HCT116 (cell line): ENCODE measurements at places on chromosomes 7 and 10.

DNA sequence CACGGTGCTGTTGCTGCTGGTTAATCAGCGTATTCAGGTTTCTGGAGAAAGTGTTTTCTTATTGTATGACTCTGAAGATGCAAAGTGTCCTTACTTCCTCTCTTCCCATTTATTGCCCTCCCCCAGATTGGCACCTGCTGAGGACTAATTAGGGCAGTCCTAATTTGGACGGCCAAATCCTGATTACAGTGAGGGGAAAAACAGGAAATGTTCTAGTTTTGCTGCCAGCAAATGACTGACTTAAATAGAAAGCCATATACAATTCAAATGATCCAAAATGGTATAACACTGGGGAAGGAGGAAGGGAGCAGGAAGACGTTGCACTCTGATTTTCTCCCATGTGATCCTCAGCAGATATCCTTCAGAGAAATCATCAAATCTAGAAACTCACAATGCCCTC is 222.4 kb upstream of the LRGUK start:
- DNase-seq, result no peak
- H3K27me3 ChIP-seq, result no peaks in the 10 kb centered on the region
- no peaks in the 10 kb centered on the region for H3K36me3 ChIP-seq
- no peak overlapping the region for H3K27ac ChIP-seq
- H3K4me1 ChIP-seq, result no peaks in the 10 kb centered on the region
- H3K4me3 ChIP-seq, result no peak overlapping the region

DNA sequence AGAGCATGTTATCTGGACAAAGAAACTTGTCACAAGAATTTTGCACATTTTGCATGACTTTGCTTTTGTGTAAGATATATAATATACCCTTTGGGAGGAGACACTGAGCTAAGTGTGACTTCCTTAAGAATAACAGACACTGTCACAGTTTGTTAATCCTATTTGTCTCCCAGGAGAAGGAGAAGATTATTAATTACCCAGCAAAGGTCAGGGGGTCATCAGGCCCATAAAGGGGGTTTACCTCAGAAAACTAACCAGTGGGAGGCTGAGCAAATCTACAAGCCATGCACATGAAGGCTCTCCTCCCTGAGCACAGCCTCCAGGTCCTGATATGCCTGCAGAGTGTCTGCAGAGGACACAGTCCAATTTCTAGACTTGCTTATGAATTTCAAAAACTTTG is 10.1 kb upstream of the MET start:
- no peak overlapping the region for H3K27ac ChIP-seq
- no peaks in the 10 kb centered on the region for H3K4me1 ChIP-seq
- no peaks in the 10 kb centered on the region for H3K27me3 ChIP-seq
- H3K4me3 ChIP-seq, result no peak overlapping the region

DNA sequence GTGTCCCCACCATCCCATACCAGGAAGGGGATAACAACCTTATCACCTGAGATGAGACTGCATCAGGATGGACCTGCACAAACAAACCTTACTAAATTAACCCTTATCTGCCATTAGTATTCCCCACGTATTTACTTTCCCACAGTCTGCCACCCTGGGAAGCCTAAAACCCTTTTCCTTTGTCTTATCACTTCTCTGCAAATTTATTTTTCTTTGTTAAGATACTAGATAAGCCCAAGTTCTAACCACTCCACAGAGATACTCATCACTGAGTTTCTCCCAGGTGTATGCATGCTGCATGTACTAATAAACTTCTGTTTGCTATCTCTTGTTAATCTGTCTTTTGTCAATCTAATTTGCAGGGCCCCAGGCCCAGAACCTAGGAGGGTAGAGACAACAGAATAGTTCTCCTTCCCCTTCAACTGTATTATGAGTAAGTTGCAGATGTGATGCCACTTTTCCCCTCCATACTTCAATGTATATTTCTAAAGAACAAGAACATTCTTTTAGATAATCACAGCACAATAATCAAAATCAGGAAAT is 66.0 kb downstream of the ELMO1 start:
- no peak for DNase-seq
- no peak overlapping the region for H3K27ac ChIP-seq
- no peak overlapping the region for H3K4me3 ChIP-seq
- H3K36me3 ChIP-seq, result no peaks in the 10 kb centered on the region

GRCh38 chr7:28536259-28536658 is 123.9 kb downstream of the CREB5 start:
- H3K4me1 ChIP-seq, result no peaks in the 10 kb centered on the region
- H3K27ac ChIP-seq, result no peak overlapping the region
- H3K36me3 ChIP-seq, result no peaks in the 10 kb centered on the region
- peak; percentile 23 for DNase-seq
- H3K4me3 ChIP-seq, result no peak overlapping the region

DNA sequence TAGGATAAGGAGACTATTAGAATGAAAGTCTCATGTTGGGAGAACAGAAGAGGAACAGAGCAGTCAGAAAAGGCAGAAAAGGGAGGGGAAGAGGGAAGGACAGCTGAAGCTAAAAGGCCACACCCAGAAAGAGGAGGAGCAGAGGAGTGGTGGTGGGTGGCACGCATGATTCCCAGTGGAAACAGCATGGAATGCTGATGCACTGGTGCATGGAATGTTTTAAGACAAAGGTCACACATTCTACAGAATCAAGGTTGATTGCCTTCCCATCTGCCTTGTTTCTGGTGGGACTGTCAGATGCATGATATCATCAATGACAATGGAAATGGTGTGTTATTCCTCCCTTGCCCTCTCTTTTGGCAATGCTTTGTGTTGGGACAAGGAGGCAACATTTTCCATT is 285.4 kb upstream of the MKI67 start:
- no peak overlapping the region for H3K27ac ChIP-seq
- H3K36me3 ChIP-seq, result no peaks in the 10 kb centered on the region
- DNase-seq, result no peak
- no peaks in the 10 kb centered on the region for H3K4me1 ChIP-seq
- no peak overlapping the region for H3K4me3 ChIP-seq

GRCh38 chr7:118846977-118847376 is 622.5 kb downstream of the ANKRD7 start:
- H3K4me1 ChIP-seq, result no peaks in the 10 kb centered on the region
- H3K36me3 ChIP-seq, result no peaks in the 10 kb centered on the region
- H3K27me3 ChIP-seq, result no peaks in the 10 kb centered on the region

- H3K27me3 ChIP-seq, result 0 out of 2 replicates have a peak, but pooled peaks cover 3% of the 10 kb centered on the region
- peaks cover 18% of the 10 kb centered on the region for H3K4me1 ChIP-seq
- H3K4me3 ChIP-seq, result no peak overlapping the region
- H3K36me3 ChIP-seq, result no peaks in the 10 kb centered on the region
- DNase-seq, result no peak
- no peak overlapping the region for H3K27ac ChIP-seq
These were observed 133.9 kb downstream of the ANLN start for GRCh38 chr7:36523371-36524101.

DNA sequence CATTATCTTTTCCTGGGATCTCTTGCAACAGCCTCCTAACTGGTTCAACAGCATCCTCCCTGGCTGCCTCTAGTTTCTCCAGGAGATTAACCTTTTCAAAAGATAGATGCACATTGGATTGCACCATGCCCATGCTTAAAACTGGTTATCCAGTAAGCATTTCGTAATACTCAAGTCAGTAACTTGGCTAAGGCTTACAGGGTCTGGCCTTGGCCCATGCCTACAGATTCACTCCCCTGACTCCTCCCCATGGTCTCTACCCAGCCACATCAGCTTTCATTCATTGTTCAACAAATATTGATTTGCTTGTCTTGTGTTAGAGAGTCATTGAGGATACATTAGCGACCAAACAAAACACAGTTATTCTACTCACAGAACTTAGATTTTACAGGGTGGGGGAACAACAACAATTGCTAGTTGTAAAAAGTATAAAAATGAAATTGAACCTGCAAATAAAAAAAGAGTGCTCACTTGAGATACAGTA is 1.8 kb upstream of the KIF20B start:
- peaks cover 30% of the 10 kb centered on the region for H3K4me1 ChIP-seq
- H3K27me3 ChIP-seq, result no peaks in the 10 kb centered on the region
- no peaks in the 10 kb centered on the region for H3K36me3 ChIP-seq
- no peak for DNase-seq
- no peak overlapping the region for H3K4me3 ChIP-seq

DNA sequence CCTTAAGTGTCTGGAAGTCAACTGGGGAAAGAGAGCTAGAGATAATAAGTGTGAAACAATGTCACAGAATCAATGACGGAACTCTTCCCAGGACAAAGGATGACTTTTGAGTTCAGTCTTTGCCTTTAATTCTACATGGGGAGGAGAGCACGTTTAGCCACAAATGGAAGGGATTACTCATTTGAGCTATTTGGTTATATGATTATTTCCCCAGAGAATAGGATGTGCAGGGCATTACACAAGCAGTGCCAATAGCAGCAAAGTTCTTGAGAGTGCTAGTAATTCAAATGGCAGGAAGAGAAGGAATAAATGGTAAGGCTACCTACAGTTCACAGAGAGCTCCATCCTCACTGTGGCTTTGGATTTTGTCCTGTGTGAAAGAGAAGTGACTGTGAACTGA is 6.0 kb downstream of the EGFR start:
- peaks cover 21% of the 10 kb centered on the region for H3K4me1 ChIP-seq
- peaks cover 28% of the 10 kb centered on the region; the same call in 1 of the 2 replicates for H3K36me3 ChIP-seq
- no peak overlapping the region for H3K27ac ChIP-seq
- no peak overlapping the region for H3K4me3 ChIP-seq
- no peaks in the 10 kb centered on the region for H3K27me3 ChIP-seq

DNA sequence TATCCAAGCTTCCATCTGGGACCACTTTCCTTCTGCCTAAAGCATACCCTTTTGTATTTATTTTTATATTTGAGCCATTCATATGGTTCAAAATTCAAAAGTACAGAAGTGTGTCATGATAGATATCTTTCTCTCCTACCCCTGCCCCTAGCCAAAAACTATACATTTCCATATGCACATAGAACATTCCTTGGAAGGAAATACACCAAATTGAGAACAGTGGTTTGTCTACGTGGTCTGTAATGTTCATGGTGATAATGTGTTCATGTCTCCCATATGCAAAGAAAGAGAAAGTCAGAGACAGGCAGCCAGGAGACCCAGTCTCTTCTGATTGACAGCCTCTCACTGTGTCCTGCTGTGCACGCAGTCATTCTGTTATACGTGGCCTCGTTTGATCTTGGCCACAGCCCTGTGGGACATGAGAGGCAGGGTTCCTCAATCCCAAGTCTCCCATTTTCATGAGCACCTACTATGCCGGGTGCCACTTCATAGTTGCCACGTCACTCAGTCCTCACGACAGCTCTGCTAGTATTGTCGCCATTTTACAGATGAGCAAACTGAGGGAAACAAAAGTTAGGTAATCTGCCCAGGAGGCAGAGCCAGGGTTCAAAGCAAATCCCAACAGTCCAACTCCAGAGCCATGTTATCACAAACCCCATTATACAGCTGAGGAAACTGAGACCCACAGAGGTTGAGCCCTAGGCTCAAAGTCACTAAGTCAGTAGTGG is 8.0 kb upstream of the CDH23 start:
- no peak for DNase-seq
- no peaks in the 10 kb centered on the region for H3K36me3 ChIP-seq
- no peak overlapping the region for H3K4me3 ChIP-seq

DNA sequence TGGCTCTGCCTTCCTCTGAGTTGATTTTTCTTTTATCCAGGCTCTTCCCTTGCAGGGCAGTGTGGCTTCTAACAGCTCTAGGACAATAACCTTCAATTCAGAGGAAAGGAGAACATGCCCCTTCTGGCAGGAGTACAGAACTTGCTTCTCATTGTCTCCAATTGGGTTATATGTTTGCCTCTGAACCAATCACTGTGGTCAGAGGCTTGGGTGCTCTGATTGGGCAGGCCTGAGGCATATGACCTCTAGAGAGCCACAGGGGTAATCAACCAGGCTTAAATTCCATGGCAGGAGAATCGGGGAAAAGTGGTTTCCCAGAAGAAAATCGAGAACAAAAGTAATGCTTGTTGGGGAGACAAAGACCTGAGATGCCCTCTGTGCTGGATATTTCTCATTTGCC is 240.0 kb downstream of the REEP3 start:
- no peaks in the 10 kb centered on the region for H3K27me3 ChIP-seq
- H3K27ac ChIP-seq, result no peak overlapping the region
- no peak for DNase-seq
- H3K36me3 ChIP-seq, result no peaks in the 10 kb centered on the region
- no peak overlapping the region for H3K4me3 ChIP-seq
- H3K4me1 ChIP-seq, result peaks cover 7% of the 10 kb centered on the region; the same call in 1 of the 2 replicates

DNA sequence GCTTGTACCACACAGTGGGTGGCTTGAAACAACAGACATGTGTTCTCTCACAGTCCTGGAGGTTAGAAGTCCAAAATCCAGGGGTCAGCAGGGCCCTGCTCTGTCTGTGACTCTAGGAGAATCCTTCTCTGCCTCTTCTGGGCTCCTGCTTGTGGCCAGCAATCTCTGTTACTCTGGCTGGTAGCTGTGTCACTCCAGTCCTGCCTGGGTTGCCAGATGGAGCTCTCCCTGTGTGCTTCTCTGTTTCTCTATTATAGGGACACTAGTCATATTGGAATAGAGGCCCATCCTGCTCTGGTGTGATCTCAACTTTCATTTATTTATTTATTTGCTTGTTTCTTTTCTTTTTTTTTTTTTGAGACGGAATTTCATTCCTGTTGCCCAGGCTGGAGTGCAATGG is 276.6 kb upstream of the GALNT17 start:
- no peaks in the 10 kb centered on the region for H3K4me1 ChIP-seq
- no peak overlapping the region for H3K27ac ChIP-seq
- no peak overlapping the region for H3K4me3 ChIP-seq
- no peaks in the 10 kb centered on the region for H3K36me3 ChIP-seq
- no peak for DNase-seq

GRCh38 chr10:52213321-52213752 is 100.7 kb upstream of the DKK1 start:
- no peak overlapping the region for H3K4me3 ChIP-seq
- H3K36me3 ChIP-seq, result no peaks in the 10 kb centered on the region
- DNase-seq, result no peak
- no peak overlapping the region for H3K27ac ChIP-seq
- no peaks in the 10 kb centered on the region for H3K27me3 ChIP-seq
- H3K4me1 ChIP-seq, result no peaks in the 10 kb centered on the region

DNA sequence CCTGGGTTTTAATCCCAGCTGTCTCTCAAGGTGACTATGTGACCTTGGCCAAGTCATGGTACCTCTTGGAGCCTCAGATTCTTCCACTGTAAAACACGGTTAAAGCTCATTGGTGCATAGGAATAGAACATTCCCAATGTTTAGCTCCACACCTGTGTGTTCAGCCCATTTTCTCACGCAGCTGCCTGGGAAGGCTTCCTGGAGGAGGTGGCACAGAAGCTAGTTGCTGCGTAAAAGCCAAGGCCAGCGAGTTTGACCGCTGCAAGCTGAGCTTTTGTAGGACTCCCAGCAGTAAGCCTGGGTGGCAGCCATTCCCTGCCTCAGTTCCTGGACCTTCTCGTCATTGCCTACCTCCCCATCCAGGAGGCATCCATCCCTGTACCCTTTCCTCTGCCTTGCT is 326.6 kb downstream of the RPS24 start:
- H3K4me3 ChIP-seq, result no peak overlapping the region
- H3K27me3 ChIP-seq, result peaks cover 35% of the 10 kb centered on the region; the same call in 1 of the 2 replicates
- no peaks in the 10 kb centered on the region for H3K36me3 ChIP-seq
- H3K4me1 ChIP-seq, result no peaks in the 10 kb centered on the region
- H3K27ac ChIP-seq, result no peak overlapping the region

DNA sequence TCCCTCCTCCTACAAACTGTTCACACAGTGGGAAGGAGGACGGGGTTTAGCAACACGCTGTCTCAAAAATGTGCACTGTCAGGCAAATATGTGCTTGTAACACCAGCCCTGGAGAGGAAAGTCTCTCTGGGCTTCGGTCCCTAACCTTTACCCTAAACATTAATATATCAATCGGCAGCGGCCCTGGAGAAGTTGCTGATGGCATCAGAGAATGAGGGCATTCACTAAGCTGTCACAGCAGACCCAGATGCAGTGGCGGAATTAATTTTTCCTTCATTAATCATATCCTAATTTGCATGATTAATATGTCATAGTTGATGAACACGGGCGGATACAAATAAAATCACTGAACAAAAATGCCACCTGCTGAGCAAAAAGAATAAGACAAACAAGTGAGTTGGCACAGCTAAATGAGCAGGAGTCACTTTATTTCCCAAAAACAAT is 45.2 kb upstream of the INSIG1 start:
- no peaks in the 10 kb centered on the region for H3K4me1 ChIP-seq
- H3K27me3 ChIP-seq, result no peaks in the 10 kb centered on the region
- H3K27ac ChIP-seq, result no peak overlapping the region
- no peak for DNase-seq
